Fibroblast of the conjunctiva (primary cell): ENCODE measurements at places on chromosomes 6 and 20.

DNA sequence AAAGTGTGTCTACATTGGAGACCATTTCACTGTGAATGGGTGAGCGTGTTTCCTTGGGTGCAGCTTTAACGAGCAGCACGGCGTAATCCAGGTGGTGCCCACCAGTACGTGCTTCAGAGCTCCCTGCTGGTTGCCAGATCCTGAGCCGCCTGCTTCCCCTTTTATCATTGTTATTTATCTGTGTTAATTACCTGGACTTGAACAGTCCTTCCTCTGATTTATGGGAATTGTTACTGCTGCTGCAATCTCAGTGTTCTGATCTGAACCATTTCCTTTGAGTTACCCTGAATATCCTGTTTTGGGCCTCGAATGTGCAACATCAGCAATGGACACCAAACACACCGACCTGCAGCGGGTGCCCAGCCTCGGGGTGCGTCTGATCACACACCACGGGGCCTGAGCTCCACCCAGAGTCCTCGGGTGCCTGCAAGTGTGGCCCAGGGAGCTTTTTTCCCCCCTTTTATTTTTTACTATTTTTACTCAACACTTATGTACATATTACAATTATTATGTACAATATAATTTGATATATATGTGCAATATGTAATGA lies 81.3 kb downstream of the RPP40 start:
- DNase-seq: no peak

GRCh38 chr20:3539311-3540107 lies 68.7 kb downstream of the ATRN start:
- DNase-seq: no peak

- DNase-seq: no peak
Observed at GRCh38 chr6:2209226-2209809, 36.1 kb downstream of the GMDS start.

GRCh38 chr6:132131758-132132157 lies 180.6 kb upstream of the CCN2 start:
- DNase-seq: peak; percentile 86
